Activated gamma-delta T cell treated with anti-CD3 and anti-CD28 coated beads, Interleukin-2, amount 50 U/mL, for 16 hours (primary cell): ENCODE measurements at places on chromosomes 11 and 22.

DNA sequence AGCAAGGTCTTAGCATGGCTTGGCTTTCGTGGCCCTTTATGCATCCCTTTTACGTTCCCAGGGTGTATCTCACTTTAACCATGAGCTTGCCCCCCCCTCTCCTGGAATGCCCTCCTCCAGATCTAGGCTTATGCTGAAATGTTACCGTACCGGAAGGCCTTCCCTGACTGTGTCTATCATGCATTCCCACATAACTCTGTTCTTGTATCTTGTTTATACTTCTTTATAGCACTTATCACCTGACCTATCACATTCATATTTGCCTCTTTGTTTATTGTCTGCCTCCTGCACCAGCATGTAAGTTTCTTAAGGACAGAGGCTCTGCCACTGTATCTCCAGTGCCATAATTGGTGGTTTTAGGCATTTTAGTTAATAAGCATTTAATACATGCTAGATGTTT, 38.9 kb downstream of the PPFIBP2 start:
- no peak for DNase-seq

DNA sequence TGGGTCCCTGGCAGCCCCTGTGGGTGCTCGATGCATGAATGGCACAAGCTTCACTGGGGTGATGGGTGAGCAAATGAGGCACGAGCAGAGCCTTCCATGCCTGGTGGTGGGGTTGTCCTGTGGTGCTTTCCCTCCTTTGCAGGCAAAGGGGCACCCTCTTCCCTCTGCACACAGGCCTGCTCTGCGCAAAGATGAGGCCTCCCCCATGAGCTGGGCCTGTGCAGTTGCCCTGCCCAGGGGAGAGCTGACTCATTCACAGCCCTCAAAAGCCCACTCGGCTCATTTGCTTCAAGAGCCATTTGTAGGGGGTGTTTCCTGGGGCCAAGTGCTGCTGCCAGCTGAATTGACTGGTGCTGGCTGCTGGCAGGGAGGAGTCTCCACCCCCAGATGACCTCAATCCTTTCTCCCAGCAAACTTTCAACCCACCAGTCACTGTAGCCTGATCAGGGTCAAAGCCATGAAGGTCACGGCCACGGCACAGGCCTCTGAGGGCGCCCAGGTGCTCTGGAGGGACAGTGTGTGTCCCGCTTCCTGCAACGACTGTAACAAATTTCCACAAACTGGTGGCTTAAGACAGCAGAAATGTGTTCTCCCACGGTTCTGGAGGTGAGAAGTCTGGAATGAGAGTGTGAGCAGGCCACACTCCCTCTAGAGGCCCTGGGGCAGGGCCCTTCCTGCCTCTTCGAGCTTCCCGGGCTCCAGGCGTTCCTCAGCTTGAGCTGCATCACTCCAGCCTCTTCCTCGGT, 48.8 kb upstream of the ANO1 start:
- DNase-seq: no peak

- DNase-seq: no peak
Observed at GRCh38 chr22:29048822-29049654, 12.6 kb downstream of the C22orf31 start.

DNA sequence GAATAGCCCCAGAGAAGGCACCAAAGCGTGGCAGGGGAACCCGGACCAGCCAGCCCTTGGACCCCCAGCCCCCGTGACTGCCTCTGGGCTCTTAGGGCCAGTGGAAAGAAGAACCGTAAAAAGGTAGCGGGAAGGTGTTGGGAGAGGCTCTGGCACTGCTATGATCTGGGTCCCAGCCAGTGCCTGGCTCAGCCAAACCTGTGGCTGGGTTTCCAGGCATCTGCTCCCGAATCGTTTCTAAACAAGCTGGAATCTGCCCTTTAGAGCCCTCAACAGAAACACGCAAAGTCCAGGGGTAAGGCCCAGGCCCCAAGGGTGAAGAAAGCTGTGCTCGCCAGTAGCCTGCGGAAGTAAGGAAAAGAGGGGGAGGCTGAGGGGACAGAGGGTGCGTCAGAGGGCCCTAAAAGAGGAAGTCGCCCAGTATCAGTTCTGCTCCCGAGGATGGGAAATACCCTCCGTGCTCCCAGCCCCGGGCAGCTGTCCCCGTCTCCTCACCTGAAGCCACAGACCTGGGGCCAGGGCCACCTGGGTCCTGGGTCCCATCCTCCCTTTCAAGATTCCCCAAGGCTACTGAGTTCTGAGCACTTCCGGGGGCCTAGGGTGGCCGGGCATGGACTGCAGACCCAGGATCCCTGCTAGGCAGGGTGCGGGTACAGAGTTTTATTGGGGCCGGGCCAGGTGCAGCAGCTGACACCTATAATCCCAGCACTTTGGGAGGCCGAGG, 24.7 kb downstream of the IL10RA start:
- no peak for DNase-seq

- DNase-seq: no peak
Observed at GRCh38 chr11:37533087-37533486, 935.1 kb upstream of the RAG2 start.

DNA sequence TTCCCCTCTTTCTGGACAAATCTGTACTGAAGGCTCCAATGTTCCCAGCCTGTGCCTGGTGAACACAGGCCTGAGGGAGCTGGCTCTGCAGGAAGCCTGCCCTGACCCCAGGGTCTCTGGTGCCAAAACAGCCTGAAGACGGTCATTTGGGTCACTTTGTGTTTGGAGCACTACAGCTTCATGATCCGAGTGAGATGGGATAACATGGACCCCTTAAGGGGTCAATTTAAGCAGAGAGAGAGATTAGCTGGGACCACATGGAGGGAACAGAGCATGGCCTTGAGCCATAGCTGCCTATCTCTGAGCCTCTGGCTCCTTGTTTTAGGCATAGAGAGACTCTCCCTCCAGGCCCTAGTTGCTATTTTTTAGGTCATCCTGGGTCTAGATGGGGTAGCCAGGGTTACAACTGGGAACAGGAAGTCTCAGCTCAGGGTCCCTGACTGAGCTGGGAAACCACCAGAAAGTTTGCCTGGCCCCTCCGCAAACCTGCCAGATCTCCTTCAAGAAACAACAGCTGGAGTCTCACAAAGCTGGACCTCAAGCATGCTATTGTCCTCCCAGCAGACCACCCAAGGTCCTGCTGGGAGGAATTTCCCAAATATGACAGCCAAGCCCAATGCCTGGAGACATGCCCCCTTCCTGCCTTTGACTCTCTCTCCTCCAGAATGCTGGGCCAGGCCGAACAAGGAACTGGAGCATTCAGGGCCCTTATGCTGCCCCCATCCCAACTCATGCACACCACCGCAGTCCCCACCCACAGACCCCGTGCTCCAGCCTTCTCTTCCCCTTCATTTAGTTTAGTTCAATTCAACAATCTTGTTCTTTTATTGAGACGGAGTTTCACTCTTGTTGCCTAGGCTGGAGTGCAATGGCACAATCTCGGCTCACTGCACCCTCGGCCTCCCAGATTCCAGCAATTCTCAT, 4.0 kb downstream of the SLCO2B1 start:
- no peak for DNase-seq

GRCh38 chr22:43777286-43777685, 34.8 kb downstream of the EFCAB6 start:
- DNase-seq: no peak
